NCI-H226 (cell line): ENCODE measurements at places on chromosomes 11 and 22.

GRCh38 chr11:12802418-12803085 lies 128.3 kb downstream of the TEAD1 start:
- peak; percentile 99 for DNase-seq

- DNase-seq, result no peak
Measured at GRCh38 chr11:14529951-14530350, 9.8 kb upstream of the PSMA1 start.

DNA sequence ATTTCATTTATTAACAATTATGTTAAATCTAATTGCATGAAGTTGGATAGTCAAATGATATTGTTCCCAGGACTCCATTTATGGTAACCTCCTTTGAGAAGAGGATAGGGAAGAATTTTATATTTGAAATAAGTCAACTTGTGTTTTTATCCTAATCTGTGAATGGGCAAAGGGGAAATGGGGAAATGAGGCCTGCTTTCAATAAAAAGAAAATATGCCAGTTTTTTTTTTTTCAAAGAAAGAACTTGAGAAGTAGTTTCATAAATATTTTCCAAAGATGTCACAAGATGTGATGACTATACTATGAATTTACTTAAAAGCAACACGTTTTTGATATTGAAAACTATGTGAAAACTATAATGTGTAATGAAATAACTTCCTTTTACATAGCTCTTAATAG lies 201.8 kb downstream of the TMEM135 start:
- DNase-seq, result no peak

DNA sequence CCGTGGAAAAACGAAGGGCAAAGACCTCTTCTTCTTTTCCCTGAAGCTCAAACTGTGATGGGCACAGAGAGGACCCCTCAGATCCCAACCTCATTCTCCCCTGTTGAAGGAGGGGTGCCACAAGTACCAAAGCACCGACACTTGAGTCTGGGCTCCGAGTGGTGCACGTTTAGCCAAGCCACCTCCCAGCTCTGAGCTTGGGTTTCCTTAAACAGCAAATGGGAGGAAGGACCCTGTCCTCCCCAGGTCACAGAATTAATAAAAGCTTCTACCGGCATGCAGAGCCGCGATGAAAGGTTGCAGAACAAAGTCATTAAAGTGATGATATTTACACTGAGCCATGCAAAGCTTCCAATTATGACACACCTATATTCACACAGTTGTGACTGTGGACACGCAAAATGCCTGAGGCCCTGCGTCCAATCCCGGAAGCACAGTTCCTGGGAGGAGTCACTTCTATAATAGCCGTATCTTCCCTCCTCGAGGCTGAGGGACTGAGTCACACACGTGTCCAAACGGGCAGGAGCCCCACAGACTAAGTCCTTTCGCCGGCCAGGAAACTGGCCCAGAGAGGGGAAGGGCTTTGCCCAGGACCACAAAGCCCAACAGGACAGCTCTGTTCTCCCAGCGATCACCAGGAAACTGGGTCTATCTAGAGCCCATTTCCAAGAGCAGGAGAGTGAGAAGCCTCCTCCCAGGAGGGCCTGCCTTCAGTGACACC lies 922 bp upstream of the CSNK1E start:
- DNase-seq, result peak; percentile 74

DNA sequence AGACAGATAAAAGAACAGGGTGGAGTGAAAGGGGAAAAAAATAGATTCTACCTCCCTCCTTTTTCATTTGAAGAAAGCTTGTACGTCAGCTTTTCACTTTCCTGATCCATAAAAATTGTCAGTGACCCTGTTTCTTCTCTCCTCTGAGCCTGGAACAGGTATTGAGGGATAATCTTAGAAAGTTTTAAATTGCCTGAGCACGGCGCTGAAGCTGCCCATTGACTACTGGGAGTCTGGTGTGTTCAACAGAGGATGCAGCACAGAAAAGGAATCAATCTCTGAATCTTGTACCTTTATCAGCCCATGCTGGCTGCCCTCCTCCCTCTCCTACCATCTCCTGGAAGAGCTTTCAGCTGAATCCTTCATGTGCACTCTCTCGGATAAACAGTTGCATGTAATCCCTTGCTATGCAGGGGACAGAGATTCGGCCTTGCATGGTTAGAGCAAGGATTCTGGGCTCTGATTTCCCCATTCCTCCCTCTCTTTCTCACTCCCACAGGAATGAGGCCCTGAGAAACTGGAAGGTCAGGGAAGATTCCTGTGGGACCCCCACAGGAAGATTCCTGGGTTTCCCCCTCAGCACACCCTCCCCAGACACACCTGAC lies 162.4 kb upstream of the SYN3 start:
- no peak for DNase-seq

GRCh38 chr22:41382098-41382578 lies 396 bp downstream of the TEF start:
- no peak for DNase-seq

DNA sequence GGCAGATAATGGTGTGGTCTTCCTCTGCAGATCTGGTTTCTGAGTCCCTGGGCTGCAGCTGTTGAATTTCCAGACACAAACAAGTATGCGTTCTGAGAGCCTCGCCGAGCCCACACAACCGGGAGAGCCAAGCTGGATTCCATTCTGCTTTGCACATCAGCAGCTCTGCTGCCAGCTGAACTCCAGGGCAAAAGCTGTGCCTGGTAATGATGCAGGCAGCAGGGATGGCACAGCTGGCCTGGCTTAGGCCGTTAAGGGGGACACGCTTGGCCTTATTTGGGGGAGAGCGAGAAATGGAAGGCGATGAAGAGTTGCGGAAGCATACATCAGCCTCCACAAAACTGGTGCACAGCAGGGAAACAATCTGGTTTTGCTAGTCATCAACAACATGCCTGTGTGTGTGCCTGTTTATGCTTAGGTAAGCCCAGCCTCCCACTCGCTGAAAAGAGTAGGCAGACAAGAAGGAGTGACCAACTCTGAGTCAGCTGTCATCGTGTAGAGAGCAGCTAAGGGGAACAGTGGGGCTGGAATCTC lies 25.1 kb downstream of the ADAMTS8 start:
- DNase-seq, result peak; percentile 85

DNA sequence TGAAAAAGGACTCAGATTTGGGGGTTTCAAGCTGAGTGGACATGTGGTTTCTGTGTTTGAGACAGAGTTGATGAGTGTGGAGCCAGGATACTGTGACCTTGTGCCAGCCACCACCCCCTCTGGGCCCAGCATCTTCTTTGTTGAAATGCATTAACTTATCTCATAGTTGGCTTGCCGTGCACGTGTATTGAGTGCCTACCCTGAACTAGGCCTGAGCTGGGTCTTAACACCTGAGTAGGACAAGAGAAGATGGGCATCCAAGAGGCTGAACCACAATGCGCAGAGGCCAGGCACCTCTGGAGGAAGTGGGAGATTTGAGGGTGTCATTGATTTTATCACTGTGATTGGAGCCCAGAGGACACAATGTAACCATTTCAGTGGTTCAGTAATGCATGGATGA lies 117.6 kb upstream of the CRYBB3 start:
- no peak for DNase-seq

- DNase-seq, result peak; percentile 76
Measured at GRCh38 chr11:69301455-69302401, 7.8 kb downstream of the MYEOV start.

DNA sequence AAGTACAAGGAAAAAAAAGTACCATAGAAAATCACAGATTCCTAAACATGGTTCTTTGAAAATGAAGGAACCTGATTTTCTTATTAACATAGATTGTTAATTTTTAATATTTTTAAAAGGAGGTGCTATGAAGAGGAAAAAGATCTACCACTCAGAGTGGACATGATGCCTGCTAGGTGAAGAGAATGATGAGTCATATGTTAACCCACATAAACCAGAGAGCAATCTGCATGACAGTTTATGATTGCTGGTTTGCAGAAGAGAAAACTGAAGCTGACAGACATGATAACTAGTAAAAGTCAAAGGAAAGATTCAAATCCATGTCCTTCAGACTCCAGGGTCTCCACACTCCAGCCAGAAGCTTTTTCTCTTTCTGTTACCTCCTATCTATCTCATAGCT lies 1231.7 kb downstream of the LRRC4C start:
- DNase-seq, result no peak

DNA sequence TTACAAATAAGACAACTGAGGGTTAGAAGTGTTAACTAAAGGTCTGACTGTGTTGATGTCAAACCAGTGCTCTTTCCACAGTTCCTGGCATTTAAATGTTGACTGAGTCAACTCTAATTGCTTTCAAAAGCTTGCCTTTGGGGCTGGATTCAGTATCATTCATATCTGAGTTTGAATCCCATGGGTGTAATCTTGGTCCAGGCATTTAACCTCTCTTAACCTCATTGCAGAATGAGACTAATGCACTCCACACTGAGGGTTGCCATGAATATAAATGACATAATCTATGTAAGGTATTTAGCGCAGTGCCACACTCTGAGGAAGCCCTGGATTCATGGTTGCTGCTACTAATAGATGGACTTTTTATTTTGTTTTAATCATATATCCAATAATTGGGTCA lies 274.3 kb downstream of the DDX10 start:
- DNase-seq, result no peak

DNA sequence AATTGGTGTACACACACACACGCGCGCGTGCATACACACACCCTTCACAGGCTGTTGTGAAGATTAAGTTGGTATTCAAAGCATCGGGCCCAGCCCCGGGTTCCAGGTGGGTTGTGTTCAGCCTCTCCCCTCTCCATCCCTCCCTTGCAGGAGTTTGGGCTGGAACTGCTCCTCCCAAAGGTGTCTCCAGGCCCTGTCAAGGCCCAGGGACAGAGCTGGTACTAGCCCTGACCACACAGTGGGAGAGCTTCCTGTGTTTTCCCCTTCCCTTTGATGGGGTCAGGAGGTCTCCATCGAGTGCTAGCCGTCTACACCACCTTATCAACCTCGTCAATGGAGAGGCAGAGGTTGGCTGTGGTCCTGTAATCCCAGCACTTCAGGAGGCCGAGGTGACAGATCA lies 36.5 kb upstream of the CSNK1E start:
- DNase-seq, result no peak

- no peak for DNase-seq
Measured at GRCh38 chr22:37007651-37008050, 11.6 kb downstream of the TST start.

GRCh38 chr11:111123463-111124398 lies 121.8 kb upstream of the POU2AF2 start:
- DNase-seq, result no peak

DNA sequence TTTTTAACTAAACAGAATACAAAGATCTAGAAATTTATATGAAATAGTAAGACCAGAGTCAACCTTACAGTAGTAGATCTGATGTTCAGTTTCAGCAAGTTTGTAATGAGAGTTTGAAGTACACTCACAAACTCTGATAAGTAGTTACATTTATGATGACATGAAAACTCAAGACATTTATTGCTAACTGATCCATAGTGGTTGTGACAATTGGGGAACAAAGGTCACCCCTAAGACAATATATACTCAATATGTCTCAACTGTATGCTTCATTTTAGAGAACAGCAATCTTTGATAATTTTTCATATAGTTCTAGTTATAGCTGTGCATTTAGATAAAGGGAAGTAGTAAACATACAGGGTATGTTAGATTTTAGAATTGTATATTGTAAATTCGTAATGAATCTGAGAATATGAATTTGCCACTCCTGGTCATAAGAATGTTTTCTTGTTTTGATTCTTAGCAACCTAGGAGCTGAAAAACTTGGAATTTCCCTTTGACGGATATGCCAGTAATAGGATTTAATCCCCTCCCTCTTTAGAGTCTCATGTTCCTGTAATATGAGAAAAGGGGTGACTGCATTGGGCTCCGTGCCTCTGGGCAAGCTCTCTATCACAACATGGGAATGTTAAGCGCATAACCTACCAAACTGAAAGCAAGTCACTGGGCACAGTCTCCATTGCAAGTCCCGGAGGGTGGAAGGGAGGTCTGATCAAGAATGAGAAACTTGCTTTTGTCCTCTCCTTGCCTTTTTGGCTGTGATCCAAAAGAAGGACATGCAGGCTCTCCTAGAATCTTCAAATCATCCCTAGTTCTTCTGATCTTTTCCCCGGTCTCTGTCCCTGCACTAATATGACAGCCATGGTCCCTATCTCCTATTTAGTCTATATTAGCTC lies 11.4 kb downstream of the OR10D3 start:
- DNase-seq, result no peak

- no peak for DNase-seq
Measured at GRCh38 chr22:25070956-25071355, 118.4 kb downstream of the KIAA1671 start.

DNA sequence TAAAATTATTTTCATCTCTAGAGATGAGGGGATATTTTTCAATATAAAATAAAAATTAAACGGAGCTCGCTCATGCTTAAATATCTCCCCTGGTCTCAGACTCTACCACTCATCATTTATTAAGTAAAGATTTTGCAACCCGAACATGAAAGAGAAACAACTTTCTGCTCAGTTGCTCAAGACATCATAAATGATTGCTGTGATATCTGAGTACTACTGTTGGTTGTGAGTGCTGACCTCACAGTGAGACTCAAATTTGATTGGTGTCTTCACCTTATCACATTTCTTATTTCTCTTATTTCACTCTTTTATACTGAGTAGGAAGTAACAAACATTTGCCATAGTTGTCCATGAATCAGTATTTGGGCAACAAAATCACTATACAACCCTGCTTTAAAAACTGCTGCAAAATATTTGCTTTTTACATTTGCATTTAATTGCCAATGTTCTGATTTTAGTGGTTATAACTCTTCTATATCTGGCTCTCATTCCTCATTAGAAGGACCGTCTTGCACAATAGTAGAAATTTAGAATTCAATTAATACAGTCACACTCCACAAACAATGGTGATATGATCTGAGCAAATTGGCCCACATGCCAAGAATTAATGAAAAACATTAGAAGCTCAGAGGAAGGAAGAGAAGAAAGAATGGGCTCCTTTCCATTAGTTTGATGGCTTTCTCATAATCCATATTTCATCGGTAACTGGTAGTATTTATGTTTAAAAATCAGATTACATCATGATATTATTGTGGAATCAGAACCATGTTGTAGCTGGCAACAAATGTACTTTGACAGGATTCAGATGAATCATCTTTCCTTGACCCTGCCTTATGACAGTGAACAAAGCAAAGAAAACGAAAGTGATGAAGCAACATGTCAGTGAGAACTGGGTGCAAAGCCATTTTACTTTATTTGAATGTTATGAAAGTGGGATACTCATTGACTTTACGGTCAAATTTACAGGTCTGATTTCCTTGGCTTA lies 973.6 kb upstream of the TENM4 start:
- DNase-seq, result peak; percentile 50

DNA sequence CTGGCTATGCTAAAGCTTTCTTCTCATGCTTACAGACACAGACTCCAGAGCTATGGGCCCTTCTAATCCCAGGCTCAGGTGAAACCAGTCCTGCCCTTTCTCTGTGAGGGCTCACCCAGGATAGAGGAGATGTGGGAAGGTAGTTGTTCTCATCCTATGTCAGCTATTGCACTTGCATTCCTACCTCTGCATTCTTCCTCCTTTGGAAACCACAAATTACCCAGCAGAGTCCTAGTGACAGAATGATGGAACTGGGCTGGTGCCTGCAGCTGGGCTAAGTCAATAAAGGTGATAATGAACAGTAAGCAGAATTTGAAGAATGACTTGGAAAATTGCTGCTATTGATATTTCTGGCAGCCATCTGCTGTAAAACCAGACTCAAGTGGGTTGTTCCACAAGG lies 560.0 kb downstream of the TMEM135 start:
- DNase-seq, result no peak
